ENCODE measurements at places on chromosomes 6 and 20.

- no peak for DNase-seq
Measured at GRCh38 chr6:117497237-117497636, 14.8 kb downstream of the DCBLD1 start.

DNA sequence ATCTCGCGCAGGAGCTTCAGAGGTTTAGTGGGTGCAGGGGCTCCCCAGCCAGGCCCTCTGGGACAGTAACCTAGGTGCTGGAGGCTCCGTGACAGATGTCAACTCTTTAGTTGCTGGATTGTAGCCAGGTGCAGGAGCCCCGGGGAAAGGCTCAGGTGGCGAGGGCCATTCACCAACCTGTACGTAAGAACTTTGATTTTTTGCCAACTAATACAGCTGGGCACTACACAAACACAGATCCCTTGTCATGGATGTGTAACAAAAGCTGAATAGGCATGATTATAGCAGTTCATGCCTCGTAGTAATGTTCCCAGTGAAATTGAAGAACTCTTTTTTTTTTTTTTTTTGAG is 82.6 kb downstream of the CDC5L start:
- no peak for DNase-seq

DNA sequence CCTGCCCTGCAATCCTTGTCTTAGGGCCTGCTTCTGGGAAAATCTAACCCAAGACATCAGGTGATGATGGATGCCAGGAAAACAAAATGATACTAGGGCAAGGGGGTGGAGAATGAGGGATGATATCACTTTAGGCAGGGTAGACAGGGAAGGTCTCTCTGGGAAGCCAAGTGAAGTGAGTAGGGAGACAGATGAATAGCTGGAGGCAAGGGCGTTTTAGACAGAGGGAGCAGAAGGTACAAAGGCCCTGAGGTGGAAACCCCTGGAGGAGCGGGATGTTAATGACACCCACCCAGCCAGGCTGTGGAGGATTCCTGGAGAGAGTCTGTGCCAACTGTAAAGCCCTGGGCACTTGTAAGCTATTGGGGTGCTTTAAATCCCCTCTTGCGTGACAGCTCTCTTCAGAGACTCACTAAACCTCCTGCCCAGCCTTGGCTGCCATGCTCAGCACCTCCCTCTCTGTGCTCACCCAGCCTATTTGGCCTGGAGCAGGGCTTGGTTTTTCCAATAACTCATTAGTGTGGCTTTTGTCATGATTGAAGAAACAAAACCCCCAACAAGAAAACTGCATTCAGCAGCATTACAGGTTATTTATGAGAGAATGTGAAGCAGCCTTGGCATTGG is 12.4 kb upstream of the MDGA1 start:
- DNase-seq = no peak

DNA sequence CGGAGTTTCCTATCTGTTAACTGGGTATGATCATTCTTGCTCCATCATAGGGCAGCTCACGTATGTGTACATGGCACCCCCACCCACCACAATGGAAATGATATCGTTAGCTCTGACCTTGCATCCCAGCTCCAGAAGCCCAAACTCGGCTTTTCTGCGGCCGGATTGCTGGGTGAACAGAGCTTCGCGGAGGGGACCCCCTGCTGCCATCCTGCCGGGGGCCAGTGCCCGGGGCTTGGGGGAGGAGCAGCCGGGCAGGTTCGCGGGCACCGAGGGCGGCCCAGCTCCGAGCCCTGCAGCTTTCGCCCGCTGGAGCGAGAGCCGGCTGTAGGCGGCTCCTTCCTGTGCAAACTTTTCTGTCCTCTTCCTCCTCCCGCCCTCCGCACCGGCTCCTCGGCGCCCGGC is 24.9 kb upstream of the FUCA2 start:
- no peak for DNase-seq

Measured in keratinocyte (primary cell).